Heart right ventricle (tissue), 16 donors: ENCODE measurements at places on chromosomes 11 and 22. TPM values are rescaled to one million over a fixed set of nuclear protein-coding genes. Genes with fewer than 3 reads are reported as not detected.

- DNase-seq = no peak
Observed at GRCh38 chr22:50282361-50283155, 12.4 kb upstream of the MAPK11 start.

DNA sequence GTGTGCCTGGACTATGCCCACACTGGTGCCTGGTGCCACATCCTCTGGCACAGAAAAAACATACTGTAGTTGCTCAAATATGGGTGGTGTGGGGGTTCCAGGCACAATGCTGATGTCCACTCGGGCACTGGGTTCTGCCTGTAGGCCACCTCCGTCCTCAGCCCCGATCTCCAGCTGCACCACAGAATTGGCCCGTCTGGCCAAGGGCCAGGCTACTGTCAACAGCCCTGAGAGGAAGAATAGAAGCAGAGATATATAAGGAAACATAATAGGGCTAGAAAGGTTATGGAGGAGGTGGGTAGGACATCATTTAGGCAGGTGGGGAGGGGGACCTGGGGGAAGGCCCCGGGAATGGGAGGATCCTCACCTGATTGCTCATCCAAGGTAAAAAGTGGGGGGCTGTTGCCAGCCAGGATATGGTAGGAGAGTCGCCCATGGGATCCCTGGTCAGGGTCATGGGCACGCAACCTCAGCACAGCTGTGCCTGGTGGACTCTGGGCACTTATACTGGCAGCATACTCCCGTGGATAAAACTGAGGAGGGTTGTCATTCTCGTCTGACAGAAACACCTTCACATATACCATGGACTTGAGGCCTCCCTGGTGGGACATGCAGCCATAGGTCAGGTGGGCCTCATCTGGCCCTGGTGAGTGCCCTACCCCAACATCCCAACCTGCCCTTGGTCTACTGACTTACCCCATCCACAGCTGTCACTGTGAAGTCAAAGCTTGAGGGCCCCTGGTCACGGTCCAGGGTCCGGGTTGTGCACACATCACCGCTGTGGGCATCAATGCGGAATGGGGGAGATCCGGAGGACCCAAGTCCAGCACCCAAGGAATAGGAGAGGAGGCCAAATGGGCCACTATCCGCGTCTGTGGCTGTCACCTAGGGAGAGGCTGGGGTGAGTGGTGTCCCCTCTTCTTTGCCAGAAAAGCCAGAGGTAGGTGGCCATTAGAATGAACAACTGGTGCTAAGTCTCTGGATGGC, 14.5 kb upstream of the TPP1 start:
- peak; percentile 57 for DNase-seq

DNA sequence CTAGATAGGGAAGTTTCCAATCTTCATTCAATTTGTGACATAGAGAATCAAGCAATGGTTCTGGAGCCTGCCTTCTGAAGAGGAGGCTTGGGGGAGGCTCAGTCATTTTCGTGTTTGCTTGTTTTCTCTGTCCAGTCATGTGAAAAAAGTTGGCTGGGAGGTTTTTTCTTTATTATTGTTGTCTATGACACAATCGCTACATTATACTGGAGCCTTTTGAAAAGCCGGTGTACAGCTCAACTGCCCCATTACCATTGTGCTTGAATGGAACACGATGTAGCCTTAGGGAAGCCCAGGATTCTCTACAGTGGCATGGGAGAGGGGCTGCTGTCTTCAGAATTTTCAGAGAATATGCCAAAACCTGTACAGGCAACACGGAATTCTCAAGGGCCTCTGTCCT, 57.9 kb upstream of the NCAM1 start:
- DNase-seq = no peak

GRCh38 chr11:10309163-10310093, 4.6 kb downstream of the ADM start:
- peak; percentile 64 for DNase-seq

DNA sequence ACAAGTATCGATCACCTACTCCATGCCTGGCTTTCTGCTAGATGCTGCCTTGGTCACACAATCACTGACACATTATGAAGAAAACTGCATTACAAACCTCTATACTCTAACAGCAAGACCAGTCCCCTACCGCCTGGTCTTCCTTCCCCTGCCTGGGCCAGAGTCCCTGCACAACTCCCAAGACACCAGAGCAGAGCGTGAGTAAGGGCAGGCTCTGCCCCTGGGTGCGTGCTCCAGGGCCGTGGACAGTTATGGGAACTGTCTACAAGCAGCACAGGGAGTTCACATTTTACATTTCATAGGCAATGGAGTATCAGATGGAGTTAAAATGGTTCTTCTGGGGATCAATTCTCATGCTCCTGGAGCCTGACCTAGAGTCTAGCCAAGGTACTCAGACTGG, 6.5 kb downstream of the FZD4 start:
- DNase-seq = peak; percentile 29

DNA sequence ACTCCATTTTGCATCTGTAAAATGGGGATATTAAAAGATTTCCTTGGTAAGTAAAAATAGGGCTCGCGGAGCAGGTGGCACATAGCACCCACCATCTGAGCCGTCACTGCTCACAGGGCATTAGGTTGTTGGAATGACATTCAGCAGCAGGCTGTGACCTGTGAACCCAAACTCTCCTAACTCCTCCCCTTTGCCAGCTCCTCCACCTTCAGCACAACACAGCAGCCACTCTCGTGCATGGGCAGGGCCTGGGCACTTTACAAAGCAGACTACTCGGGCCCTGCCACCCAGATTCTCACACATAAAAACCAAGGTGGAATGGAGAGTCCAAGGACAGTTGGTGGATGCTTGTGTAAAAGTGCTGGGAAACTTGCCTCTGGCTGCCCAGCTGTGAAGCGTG, 77.2 kb downstream of the FLI1 start:
- DNase-seq = no peak

GRCh38 chr11:11973361-11973800, 35.0 kb downstream of the DKK3 start:
- DNase-seq = peak; percentile 73

- no peak for DNase-seq
Observed at GRCh38 chr22:49363526-49364230, 464.0 kb downstream of the BRD1 start.

- no peak for DNase-seq
Observed at GRCh38 chr11:126152586-126152985, 58.9 kb downstream of the RPUSD4 start.

- DNase-seq = no peak
Observed at GRCh38 chr22:19875061-19875530, 20.4 kb upstream of the GNB1L start.

DNA sequence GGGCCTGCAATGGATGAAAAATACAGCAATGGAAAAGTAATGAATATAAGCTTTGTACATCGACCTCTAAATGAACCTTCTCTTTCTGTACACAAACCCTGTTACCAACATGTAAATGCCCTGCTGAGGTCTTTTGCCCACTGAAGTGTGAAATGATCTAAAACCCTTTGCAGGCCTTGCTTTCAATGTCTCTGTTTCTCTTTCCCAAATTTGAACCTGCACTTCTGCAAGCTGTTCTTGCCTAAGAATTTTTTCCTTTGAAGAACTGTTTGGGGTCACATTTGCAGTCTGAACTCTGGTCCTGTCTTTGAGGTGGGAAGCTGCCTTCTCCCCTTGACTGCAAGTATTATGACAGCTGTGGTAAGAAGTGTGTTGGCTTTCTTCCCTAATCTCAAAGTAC, 1237.1 kb downstream of the FAM181B start:
- no peak for DNase-seq

DNA sequence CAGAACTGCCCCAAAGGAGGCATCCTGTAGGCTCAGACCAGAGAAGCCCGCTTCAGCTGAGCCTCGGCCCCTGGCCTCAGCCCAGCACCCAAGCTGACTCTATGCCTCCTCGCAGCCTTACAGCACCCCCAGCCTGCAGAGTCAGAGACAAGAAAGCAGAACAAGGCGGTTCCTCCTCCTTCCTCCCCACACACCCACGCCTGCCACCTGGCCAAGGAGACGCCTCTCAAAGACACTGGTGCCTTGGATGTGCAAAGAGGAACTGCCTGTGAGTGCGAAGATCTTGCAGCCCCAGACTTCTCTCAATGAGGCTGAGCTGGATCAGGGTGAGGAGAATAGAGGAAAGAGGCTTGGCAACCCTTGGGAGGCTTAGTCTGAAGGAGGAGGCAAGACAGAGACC, 60.2 kb downstream of the PDE2A start:
- peak; percentile 26 for DNase-seq

- DNase-seq = no peak
Observed at GRCh38 chr11:128570632-128571031, 16.7 kb downstream of the ETS1 start.

DNA sequence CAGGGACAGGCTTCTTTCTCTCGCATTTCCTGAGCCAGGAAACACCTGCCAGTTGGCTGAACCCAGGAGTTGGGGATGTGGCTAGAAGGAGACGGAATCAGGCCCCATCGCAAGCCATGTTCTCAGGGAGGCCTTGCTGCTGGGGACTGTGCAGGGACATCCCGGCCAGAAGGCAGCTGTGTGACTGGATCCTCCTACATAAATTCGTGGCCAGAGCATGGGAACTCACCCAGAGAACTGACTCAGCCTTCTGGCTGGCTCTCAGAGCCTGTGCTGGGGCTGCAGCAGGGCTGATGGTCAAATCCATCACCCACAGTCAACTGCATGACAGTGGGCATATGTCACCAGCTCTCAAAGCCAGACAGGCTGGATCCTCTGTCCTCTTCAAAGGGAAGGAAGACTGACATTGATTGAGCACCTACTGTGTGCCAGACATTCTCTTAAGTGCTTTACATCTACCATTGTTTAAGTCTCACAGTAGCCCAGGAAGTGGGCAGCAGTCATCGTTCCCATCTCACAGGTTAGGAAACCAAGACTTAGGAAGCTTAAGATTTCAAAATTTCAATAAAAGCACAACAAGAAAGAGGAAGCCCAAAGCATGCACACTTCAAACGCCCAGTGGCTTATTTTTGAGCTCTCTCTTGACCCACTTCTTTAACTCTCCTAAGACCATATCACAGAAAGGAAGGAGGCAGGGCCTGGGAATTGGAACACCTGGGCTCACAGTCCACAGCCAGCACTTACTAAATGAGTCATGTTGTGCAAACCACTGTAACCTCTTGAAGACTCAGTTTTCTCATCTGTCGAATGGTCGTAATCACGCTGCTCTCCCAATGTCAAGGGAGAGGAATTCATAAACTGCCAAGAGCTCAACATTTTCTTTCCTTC, 30.9 kb upstream of the CACNG2 start:
- no peak for DNase-seq

- no peak for DNase-seq
Observed at GRCh38 chr11:46002189-46002588, 79.7 kb downstream of the LARGE2 start.

DNA sequence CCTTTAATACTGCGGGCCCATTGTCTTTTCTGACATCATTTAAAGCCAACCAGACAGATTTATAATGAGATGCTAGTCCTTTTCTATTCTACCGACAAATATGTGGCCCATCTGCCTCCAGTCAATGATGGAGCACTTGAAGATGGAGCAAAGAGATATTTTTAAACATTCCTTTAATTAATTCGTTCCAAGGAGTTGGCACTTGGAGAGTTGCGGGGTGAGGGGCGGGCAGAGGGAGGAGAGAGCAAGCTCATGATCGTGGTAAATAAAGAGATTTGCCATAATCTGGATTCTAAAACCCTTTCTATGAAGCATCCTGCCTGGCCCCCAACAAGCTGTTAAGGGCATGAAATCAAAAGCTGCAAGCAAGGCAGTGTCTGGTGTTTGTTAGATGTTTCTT, 5.0 kb downstream of the SLC1A2 start:
- DNase-seq = no peak

- no peak for DNase-seq
Observed at GRCh38 chr22:24418786-24419474, 8.5 kb upstream of the ADORA2A start.

- DNase-seq = no peak
Observed at GRCh38 chr11:62012832-62013461, 45.5 kb upstream of the FTH1 start.

DNA sequence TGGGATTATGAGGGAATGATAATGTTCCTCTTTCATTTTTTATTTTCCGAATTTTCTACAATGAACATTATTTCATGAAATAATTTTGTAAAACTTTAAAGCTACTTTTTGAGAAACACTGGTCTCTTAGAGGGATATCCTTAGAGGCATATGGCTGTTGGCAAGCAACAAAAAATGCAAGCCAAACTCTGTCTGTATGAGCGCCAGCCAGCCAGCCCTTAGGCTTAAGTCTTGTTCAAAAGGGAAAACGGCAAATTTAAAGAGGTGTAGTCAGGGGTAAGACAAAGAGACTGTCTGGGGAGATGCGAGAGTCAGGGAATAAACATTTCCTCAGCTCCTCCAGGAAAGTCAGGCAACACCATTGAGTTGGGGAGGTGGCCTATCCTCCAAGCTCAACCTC, 22.5 kb downstream of the ASCC2 start:
- no peak for DNase-seq

GRCh38 chr22:46931881-46932280, 169.4 kb downstream of the TBC1D22A start:
- no peak for DNase-seq

GRCh38 chr22:42922374-42923191, 65.5 kb upstream of the ARFGAP3 start:
- no peak for DNase-seq

GRCh38 chr22:35477911-35478582, 62.6 kb upstream of the RASD2 start:
- peak; percentile 50 for DNase-seq

DNA sequence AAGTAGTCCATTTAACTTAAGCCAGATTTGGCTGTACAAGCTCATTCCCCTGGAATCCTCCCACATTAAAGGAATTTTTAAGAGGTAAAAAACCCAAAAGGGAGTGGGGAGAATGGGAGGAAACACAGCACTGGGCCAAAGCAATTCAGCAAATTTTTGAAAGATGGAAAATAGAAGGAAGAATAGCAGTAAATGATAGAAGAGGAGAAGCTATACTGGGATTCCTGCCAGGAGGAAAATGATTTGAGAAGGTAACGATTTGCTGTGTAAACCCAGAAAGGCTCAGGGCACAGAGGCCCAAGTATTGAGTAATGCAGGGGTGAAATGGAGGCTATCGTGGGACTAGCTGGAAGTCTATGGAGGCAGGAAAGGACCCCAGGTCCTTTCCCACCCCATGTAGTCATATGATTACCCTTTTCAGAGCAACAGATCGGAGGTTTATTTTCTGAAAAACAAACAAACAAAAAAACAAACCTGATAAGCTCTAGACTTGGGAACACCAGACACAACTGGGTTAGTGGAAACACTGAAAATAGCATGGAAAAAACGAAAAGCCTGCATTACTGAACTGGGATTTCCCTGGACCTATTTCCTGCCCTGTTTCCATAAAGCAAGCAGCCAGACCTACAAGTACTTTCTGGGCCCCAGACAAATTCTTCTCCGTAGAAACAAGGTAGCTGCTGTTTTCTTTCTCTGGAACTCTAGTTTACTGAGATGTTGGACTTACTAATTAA, 140.0 kb downstream of the SWAP70 start:
- no peak for DNase-seq

GTSE1 gene
- 0.29 TPM for polyA plus RNA-seq

ARHGAP42 gene
- polyA plus RNA-seq = 5.0 TPM

CCDC88B gene
- 10.5 TPM for polyA plus RNA-seq

OR4C16 gene
- polyA plus RNA-seq = not detected

UCP3 gene
- polyA plus RNA-seq = 0.83 TPM

APOL6 gene
- polyA plus RNA-seq = 1.7 TPM

CREBZF gene
- polyA plus RNA-seq = 9.9 TPM

CHRDL2 gene
- 4.0 TPM for polyA plus RNA-seq

LIN7C gene
- polyA plus RNA-seq = 5.9 TPM

C22orf31 gene
- not detected for polyA plus RNA-seq
